Lung (tissue), 17 donors: ENCODE measurements at places on chromosomes 13 and 19.
A peak's percentile ranks its signal among the peaks of the same experiment; 100 is the strongest.

DNA sequence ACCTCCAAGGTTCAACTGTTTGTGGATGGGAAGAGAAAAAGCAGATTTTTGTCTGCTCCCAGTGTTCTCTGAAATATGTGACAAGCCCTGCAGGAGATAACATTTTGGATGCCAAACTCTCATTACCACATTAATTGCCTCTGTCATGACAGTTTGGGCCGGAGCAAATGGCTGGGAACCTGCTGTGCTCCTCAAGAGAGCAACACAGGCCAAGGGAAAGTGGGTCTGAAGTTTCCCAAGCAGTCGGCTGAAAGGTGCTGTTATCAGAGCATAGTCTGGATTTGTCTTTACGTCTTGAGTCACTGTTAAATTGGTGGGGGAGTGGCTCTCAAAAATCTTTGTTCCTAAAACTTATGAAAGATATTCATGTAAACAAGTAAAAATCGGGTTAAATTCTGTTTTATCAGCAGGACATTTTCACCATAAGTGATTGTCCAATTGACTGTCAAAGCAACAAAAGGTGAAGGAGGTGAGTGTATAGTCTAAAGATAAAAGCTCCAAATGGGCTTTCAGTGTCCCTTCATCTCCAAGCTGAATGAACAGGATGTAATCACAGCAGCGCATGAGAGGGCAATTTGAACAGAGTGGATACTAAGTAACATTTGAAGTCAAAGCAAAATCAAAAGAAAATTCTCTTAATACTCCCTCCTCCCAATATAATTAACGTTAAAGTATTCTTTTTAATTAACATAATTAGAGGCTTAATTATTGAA lies 844.8 kb downstream of the PCDH17 start:
- no peak for DNase-seq

DNA sequence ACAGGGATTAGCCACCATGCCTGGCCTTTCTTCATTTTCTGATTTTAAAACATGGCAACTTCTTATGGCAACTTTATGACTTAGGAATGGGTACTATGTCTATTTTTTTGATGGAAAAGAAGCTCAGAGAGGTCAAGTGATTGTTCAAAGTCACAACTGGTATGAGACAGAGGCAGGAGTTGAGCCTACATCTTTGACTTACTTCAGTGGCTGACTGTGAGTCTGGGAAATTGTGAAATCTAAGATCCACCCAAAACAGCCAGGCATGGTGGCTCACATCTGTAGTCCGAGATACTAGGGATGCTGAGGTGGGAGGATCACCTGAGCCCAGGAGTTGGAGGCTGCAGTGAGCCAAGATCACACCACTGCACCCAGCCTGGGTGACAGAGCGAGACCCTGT lies 2.4 kb upstream of the ACTL9 start:
- DNase-seq = no peak

DNA sequence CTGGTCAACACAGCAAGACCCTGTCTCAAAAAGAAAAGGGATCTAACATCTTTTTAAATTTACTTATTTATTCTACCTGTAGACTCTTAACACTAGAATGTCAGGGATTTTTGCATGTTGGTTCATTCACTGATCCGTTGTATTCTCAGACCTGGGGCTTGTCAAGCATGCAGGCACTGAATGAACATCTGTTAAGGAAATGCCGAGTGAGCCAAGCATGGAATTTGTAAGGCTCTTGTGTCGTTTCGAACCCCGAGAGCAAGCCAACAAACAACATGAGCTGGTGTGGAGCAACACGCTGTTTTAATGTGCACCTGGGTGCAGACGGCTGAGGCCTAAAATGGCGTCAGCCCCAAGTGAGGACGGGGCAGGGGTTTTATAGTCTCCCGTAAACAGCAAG lies 10.0 kb upstream of the OR1M1 start:
- no peak for DNase-seq

- no peak for DNase-seq
Observed at GRCh38 chr13:105232439-105232838, 1303.0 kb downstream of the EFNB2 start.

- no peak for DNase-seq
Observed at GRCh38 chr19:7979011-7979410, 26.4 kb downstream of the ELAVL1 start.

- DNase-seq = no peak
Observed at GRCh38 chr19:46530636-46531035, 35.0 kb upstream of the PNMA8B start.

DNA sequence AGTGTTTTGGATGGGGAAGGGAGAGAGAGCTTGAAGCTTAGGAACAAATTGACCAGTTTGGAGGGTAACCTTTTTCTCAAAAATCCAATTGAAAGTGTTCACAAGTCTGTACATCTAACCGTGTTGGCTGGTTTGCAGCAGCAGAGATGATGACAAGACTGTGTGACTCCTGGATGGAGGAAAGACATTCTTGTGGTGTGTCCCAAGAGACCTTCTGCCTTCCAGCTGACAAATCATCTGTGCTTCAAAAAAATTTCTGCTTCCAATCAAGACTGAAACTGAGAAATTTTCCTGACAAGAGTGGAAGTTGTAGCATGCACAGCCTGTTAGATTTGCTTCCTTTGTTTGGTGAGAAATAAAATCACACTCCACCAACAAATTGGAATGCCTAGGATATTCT lies 56.2 kb downstream of the LACC1 start:
- DNase-seq = no peak

DNA sequence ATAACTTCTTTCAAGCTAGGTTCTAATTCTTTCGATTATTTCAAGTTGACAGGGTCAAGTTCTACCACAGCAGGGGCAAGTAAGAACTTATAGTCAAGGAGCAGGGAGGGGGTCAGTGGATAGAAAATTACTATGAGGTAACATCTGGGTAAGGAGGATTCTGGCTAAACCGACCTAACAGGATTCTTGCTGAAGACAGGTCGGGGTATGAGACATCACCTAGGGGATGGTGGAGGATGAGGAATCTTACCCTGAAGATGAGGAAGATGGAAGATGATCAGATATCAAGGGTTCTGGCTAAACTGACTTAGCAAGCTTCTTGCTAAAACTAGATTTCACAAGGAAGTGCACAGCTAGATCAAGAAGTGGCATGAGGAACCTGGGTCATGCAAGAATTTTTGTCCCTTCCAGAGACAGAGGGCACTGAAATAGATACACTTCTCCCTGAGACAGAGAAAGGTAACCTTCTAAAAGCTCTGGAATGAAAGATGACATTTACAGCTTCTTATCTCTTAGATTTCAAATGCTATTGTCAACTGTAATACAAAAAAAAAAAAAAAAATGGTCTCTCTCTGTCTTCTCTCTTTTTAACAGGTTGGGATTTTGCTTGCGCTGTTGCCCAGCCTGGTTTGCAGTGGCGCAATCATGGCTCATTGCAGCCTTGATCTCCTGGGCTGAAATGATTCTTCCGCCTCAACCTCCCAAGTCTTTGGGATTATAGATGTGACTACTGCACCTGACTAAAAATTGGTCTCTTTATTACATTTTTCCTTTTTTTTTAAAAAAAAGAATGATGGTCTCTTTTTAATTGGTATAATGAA lies 9.6 kb upstream of the METTL21C start:
- DNase-seq = no peak

- peak; percentile 46 for DNase-seq
Observed at GRCh38 chr19:31096062-31096830, 253.0 kb downstream of the TSHZ3 start.

- no peak for DNase-seq
Observed at GRCh38 chr13:106117640-106118039, 417.8 kb downstream of the EFNB2 start.

GRCh38 chr13:99819967-99820366 lies 151.6 kb downstream of the ZIC5 start:
- DNase-seq = no peak

DNA sequence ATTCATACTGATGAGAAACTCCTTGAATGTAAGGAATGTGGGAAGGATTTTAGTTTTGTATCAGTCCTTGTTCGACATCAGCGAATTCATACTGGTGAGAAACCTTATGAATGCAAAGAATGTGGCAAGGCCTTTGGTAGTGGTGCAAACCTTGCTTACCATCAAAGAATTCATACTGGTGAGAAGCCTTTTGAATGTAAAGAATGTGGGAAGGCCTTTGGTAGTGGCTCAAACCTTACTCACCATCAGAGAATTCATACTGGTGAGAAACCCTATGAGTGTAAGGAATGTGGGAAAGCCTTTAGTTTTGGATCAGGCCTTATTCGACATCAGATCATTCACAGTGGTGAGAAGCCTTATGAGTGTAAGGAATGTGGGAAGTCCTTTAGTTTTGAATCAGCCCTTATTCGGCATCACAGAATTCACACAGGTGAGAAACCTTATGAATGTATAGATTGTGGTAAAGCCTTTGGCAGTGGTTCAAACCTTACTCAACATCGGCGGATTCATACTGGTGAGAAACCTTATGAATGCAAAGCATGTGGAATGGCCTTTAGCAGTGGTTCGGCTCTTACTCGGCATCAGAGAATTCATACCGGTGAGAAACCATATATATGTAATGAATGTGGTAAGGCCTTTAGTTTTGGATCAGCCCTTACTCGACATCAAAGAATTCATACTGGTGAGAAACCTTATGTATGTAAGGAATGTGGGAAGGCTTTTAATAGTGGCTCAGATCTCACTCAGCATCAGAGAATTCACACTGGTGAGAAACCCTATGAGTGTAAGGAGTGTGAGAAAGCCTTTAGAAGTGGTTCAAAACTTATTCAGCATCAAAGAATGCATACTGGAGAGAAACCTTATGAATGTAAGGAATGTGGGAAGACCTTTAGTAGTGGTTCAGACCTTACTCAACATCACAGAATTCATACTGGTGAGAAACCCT lies 26.6 kb downstream of the ZNF345 start:
- DNase-seq = no peak

DNA sequence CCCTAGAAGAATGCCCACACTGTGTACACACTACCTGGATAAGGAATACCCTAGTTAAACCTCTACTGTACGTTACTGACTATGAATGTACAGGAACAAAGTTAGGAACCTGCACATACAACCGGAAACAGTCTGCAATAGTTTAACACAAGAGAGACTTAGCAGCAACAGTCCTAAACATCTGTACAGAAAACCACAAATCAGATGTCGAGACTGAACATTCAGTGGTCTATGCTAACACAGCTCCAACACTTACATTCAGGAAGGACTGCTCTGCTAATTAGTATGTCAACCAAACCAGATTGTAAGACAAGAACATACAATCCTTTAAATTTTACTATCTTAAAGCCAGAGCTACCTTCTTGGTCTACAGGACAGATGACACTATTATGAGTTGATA lies 104.9 kb downstream of the ZNF429 start:
- no peak for DNase-seq

- DNase-seq = no peak
Observed at GRCh38 chr19:17490411-17490810, 20.1 kb downstream of the SLC27A1 start.

DNA sequence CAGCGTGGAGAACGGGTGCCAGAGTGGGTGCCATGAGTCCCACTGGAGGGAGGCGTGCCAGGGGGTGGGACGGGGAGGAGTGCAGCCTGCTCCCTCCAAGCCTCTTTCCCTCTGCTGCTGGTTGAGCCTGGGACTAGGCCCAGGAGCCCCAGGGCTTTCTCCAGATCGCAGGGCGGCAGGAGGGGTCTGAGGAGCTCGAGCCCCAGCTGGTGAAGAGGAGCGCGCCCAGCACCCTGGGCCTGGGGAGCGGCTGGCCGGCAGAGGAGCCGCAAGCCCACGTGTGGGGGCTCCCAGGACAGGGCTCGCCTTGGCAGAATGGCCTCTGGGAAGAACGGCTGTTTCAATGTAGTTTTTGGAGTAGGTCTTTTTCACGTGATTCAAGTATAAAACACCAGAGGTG lies 12.2 kb upstream of the DCUN1D2 start:
- no peak for DNase-seq

DNA sequence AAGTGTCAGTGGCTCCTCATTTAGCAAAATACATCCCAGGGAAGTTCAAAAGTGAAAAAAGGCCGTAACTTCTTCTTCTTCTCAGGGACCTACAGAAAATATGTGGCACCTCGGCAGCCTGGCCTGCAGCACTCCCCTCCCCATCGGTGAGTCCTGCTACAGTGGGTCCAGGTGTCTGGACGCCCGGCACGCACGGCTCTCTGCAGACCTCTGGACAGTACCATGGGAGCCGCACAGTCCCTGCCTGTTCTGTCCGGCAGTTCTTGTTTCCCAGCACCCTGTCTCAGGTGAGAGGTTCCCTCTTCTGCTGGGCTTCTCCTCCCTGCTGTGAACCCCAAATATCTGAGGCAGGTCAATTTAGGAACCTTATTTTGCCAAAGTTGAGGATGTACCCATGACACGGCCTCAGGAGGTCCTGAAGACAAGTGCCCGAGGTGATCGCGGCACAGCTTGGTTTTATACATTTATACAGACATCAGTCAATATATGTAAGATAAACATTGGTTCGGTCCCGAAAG lies 36.8 kb upstream of the ALOX5AP start:
- no peak for DNase-seq

GRCh38 chr13:110006304-110006703 lies 219.9 kb upstream of the IRS2 start:
- no peak for DNase-seq

GRCh38 chr19:19458110-19458816 lies 52.8 kb downstream of the GATAD2A start:
- DNase-seq = peak; percentile 34

DNA sequence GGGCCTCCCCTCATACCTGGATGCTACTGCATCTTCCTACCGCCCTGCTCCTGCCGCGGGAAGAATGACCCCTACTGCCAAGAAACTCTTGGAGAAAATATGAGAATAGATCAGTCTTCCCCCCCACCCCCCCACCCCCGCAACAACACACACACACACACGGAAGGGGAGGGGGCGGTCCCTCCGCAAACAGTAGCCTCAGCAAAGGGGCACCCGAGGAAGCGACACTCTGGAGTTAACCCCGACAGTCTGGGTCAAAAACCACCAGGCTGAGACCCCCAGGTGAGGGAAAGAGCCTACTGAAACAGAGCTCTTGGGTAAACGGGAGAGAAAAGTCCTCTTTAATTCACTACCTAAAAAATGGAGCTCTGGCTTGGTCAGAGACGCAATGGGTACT lies 1.2 kb downstream of the MED26 start:
- no peak for DNase-seq

GRCh38 chr13:98397221-98397620 lies 179.7 kb downstream of the STK24 start:
- DNase-seq = no peak

GRCh38 chr13:100130930-100131511 lies 42.1 kb downstream of the PCCA start:
- DNase-seq = no peak
